Stimulated activated CD4-positive, alpha-beta T cell treated with anti-CD3 and anti-CD28 coated beads, Interleukin-12 subunit alpha, Interleukin-12 subunit beta, amount 100 ng/mL, for 48 hours (primary cell): ENCODE measurements at places on chromosomes 5 and 9.

DNA sequence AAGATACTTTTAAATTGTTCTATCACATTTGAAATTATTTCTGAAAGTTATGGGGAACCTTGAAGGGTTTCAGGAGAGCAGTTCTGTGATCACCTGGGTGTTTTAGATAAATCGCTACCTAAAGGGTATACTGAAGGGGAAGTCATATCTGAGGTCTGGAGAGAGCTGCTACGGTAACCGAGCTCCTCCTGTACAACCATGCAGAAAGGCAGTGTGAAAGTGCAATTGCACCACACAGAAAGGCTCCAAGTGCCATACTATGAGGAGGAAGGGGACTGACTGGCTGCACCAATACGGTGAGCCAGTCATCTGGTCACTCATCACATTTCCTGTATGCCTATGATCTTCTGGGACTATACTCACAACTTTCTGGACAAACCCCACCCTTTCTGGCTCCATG, 241.4 kb upstream of the SLC24A2 start:
- no peak for DNase-seq

GRCh38 chr9:98187926-98188325, 4.5 kb downstream of the CORO2A start:
- DNase-seq = no peak

- no peak for DNase-seq
Measured at GRCh38 chr9:129289131-129289731, 111.2 kb upstream of the IER5L start.

GRCh38 chr5:123422433-123423277, 548 bp downstream of the CEP120 start:
- DNase-seq = peak; percentile 14

- no peak for DNase-seq
Measured at GRCh38 chr9:96502539-96503373, 52.8 kb downstream of the HABP4 start.

- no peak for DNase-seq
Measured at GRCh38 chr9:9214066-9214465, 1398.7 kb downstream of the PTPRD start.

- no peak for DNase-seq
Measured at GRCh38 chr5:156361436-156362109, 34.6 kb downstream of the SGCD start.

- no peak for DNase-seq
Measured at GRCh38 chr9:87569008-87569509, 71.4 kb downstream of the DAPK1 start.
